Thymus (tissue), 14 donors: ENCODE measurements at places on chromosomes 13 and 19.

GRCh38 chr19:13962699-13963602 is 10.6 kb downstream of the DCAF15 start:
- no peak for DNase-seq

- DNase-seq, result no peak
Measured at GRCh38 chr13:44667943-44668342, 91.8 kb upstream of the TSC22D1 start.

- no peak for DNase-seq
Measured at GRCh38 chr13:106474912-106475311, 60.5 kb downstream of the EFNB2 start.

- DNase-seq, result no peak
Measured at GRCh38 chr13:101265934-101266333, 150.4 kb downstream of the NALCN start.

DNA sequence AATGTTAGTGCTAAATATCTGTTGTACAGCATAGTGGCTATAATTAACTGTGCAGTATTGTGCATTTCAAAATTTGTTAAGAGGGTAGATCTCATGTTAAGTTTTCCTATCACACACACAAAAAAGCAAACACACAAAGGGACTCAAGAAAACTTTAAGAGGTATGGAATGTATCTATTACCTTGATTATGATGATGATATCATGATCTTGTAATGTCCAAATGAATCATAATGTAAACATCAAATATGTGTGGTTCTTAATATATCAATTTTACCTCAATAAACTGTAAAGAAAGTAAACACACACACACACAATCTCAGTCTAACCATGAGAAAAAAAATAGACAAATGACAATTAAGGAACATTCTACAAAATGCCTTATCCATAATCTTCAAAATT is 934.6 kb downstream of the SLITRK1 start:
- DNase-seq, result no peak

DNA sequence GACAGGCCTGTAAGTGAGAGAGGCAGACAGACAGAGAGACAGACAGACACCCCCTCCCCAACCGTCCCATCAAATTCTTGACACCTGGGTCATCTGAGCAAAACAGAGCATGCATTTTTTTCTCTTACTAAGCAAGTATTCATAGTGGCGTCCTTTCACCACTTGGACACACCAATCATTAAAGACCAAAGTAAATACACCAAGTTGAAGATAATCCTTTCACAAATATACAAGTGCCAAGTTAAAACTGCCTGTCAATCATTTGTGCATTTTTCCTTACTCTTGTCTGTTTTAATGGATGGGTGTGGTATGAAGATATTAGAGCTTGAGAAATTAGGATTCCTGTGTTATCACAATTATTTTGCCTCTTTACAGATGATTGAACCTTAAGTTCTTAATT is 337.3 kb downstream of the ATP8A2 start:
- DNase-seq, result no peak

- DNase-seq, result peak; percentile 75
Measured at GRCh38 chr19:54325194-54325621, 12.2 kb upstream of the LILRA5 start.

DNA sequence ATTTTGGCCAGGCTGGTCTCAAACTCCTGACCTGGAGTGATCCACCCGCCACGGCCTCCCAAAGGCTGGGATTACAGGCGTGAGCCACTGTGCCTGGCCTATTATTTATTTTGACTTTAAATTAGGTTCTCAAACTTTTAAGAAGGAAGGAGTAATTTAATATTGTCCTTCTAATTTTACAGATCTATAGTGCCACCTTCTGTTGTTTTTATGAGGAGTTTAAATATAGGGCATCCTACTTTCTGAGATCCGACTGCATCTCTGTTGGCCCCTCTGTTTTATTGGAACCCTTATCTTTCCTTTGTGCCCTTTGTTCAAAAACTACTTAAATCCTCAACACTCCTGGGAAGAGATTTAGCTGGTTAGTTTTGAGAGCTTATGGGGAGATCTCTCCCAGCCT is 25.4 kb upstream of the ZMYM5 start:
- DNase-seq, result no peak

DNA sequence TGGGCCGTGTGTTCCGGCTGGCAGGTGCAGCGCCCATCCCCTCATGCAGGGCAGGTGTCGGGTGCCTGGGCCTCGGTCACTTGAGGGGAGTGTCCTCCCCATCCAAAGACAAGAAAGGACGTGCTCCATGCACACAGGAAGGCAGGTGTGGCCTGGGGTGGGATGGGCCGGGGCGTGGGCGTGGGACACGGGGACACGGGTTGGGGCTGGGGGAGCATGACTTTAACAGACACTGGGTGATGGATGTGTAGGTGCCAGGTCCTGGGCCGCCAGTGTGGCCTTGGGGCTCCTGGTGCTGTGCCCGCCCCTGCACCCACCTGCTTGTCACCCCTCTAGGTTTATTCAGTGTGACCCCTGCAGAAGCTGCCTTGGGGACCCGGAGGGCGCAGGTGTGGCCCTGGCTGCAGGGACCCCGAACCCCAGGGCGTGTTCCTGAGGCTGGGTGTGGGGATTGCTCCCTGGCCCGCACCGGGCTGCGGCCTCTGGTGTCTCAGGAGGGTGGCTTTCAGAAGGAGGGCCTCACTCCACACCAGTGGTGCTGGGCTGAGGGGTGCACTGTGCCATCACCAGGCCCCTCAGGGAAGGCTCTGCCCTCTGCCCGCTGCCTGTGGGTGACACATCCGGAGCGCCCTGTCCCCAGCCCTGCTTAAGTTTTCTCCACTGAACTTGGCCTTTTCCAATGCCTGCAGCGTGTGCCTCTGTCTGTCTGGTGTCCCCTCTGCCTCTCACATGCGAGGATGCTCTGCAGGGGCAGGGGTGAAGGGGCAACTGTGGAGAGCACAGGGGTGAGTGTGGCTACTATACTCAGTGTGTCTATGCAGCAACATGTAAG is 5.2 kb downstream of the TMEM255B start:
- no peak for DNase-seq

- no peak for DNase-seq
Measured at GRCh38 chr19:6774821-6775707, 2.6 kb downstream of the VAV1 start.

GRCh38 chr19:35509861-35510625 is 3.4 kb downstream of the DMKN start:
- peak; percentile 51 for DNase-seq

DNA sequence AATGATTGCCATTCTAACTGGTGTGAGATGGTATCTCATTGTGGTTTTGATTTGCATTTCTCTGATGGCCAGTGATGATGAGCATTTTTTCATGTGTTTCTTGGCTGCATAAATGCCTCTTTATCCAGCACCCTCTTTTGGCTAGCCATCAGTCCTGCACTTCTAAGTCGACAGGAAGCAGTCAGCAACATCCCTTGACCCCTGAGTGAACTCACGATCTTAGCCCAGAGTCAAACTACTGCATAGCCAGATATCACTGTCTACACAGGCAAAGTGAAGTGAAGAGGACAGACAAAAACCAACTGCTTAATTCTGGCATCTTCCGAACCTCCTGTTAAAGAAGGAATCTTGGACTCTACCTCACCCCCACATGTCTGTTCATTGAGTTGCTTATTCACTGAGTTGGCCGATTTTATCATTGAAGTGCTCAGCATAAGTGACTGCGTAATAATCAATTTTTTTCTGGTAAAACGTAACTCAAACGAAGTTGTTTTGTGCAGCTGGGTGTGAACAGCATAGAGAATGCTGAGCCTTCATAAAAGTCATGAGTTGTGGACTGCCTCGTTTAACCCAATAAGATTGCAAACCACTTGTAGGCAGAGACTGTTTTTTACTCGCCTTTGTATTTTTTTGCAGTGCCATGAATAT is 304.2 kb downstream of the COG6 start:
- no peak for DNase-seq

DNA sequence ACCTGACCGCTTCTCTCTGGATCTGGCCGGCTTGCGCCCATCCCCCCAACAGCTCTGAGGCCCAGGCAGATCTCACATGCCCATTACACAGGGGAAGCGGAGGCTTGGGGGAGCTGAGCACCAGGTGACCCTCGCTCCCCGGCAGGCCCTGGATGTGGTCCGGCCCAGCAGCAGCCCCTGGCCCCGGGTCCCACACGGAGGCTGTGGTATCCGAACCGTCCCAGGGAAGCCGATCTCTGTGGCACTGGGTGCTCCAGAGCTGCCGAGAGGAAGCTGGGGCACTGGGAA is 27.7 kb downstream of the SBNO2 start:
- DNase-seq, result no peak

GRCh38 chr13:32284927-32285632 is 30.1 kb downstream of the ZAR1L start:
- no peak for DNase-seq

DNA sequence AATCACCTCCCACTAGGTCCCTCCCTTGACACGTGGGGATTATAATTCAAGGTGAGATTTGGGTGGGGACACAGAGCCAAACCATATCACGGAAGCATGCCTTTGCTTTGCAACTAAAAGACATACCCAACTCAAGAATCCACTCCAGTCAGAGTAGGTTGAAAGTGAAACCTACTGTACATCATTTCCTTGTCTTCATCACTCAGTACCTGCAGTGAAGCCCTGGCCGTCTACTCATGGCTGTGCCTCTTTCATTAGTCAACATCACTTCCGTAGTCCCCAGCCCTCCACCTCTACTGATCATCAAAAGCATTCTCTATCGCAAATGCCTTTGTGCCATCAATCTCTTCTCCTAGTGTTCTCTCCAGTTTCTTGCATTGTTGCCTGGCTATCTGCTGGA is 343.1 kb upstream of the ARGLU1 start:
- DNase-seq, result no peak

- DNase-seq, result no peak
Measured at GRCh38 chr13:37412241-37412921, 186.2 kb downstream of the POSTN start.

GRCh38 chr19:49113762-49114629 is at the start of gene LIN7B:
Gene LIN7B (plus strand): TSS chr19:49114370. CDS start chr19:49114405, 35 bp downstream.
- DNase-seq, result peak; percentile 54

GRCh38 chr19:11767633-11768133 is 883 bp downstream of the ZNF441 start:
- no peak for DNase-seq

GRCh38 chr13:96474181-96474557 is 384.3 kb downstream of the HS6ST3 start:
- DNase-seq, result no peak

DNA sequence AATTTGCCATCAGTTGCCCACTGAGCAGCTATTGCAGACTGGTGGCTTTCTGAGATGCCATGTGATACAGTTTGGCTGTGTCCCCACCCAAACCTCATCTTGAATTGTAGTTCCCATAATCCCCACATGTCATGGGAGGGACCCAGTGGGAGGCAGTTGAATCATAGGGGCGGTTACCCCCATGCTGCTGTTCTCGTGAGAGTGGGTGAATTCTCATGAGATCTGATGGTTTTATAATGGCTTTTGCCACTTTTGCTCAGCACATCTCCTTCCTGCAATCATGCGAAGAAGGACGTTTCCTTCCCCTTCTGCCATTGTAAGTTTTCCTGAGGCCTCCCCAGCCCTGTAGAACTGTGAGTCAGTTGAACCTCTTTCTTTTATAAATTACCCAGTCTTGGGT is 34.8 kb upstream of the ANKRD10 start:
- no peak for DNase-seq

DNA sequence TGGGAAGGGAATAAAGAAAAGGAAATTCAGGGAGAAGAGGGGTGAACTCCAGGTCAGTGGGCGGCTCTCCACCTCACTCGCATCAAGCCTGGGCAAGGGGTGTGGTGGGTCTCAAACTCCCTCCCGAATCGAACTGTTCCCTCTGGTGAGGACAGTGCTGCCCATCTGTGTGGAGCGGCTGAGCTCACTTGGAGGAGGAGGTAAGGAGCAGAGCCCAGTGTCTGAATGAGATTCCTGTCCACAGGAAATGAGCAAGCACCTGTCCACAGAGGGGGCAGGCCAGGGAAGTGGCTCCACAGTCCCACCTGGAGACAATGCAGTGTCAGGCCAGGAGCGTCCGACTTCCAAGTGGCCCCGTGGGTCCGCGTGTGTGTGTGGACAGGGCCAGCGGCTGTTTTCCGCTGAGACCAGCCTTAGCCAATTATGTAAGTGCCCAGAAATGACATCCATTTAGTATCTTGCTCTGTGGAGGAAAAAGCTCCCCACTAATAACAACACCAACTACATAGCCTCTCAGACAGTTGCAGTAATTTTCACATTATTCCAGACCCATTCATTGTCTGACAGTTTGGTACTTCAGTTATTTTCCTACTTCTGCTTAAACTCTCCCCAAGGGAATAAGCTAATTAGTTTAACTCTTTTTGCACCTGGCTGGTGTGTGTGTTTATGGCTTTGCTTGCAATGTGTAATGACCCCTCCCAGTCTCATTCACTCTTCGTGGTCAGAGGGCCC is 114.6 kb downstream of the SOX1 start:
- no peak for DNase-seq

GRCh38 chr19:41543582-41543981 is 32.4 kb upstream of the CEACAM21 start:
- DNase-seq, result no peak

- peak; percentile 85 for DNase-seq
Measured at GRCh38 chr19:35124098-35125060, 8.8 kb downstream of the FXYD3 start.

DNA sequence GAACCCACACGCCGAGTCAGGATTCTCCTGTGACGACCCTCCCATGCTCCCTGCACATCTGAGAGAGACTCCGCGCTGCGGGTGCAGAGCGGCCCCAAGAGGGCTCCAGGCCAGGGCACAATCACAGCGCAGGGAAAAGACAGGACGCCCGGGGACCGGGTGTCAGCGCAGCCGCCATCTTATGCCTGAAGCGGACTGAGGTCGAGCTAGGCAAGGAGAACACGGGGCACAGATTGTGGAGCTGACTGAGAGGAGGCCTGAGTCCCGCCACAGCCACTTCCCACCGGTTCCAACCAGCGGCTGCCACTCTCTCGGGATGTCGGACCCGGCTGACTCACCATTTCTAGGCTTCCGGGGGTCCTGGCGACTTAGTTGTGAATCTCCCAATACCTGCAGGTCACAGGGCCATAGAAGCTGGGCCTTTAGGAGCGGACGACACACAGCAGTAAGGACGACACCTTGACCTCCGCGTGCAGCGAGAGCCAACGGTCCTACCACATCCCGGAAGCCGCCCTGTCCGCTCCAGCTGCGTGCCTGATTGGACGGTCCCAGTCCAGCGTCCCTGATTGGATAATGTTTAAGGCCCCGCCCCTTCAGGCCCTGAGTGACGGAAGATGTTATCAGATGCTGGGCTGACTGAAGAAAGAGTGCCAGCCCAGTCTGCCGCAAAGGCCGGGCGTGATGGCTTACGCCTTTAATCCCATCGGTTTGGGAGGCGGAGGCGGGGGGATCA is at the start of gene ZNF728:
Gene ZNF728, minus strand, starts transcription at position 487 of the 733 bp plus-strand sequence. Its CDS starts 146 bp downstream, at position 341.
- DNase-seq, result no peak
